ENCODE measurements at places on chromosomes 13 and 19. TPM values are rescaled to one million over a fixed set of nuclear protein-coding genes. Genes with fewer than 3 reads are reported as not detected.

GRCh38 chr19:16075430-16076153, 703 bp upstream of the TPM4 start:
- DNase-seq, result no peak

EFNB2 gene
- total RNA-seq, result 0.23 TPM

DNA sequence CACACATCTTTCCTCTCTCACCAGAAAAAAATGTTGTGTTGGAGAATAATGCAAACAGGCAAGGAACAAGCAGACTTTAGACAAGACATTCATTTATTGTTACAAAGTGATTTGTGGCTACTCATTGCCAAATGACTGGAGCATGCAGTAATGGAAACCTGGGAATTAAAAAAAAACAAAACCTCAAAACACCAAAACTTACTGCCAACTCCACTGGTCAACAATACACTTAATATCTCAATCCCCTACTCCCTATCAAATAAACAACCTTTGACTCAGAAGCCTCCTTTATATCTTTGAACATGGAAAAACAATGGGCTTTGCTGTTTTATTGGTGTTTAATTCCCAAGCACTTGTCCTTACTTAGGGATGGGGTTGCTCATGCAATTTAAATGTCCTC, 112.8 kb downstream of the POSTN start:
- DNase-seq, result no peak

IFNL1 gene
- 1.7 TPM for total RNA-seq

DNA sequence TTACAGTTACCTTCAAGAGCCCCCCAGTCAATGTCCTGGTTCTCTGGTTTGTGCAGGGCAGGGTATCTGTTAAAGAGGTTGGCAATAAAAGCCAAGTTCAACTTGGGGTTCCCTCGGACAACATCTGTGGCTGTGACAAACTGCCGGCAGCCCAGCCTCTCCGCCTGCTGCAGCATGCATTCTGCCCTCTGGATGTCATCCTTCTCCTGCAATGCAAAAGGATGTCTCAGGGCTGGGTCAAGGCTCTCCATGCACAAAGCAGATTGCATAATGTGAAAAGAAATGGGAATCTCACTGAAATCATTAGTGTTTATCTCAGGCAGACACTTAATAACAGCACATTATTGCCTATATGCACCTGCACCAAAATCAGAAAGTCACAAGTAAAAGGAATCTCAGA, 35.1 kb downstream of the LCP1 start:
- DNase-seq, result no peak

GRCh38 chr19:27905074-27905473, 1307.9 kb downstream of the UQCRFS1 start:
- no peak for DNase-seq

All from activated T-cell treated with anti-CD3 and anti-CD28 coated beads, Interleukin-2, amount 50 U/mL, for 72 hours (primary cell).